ENCODE measurements at places on chromosomes 6 and 20.

DNA sequence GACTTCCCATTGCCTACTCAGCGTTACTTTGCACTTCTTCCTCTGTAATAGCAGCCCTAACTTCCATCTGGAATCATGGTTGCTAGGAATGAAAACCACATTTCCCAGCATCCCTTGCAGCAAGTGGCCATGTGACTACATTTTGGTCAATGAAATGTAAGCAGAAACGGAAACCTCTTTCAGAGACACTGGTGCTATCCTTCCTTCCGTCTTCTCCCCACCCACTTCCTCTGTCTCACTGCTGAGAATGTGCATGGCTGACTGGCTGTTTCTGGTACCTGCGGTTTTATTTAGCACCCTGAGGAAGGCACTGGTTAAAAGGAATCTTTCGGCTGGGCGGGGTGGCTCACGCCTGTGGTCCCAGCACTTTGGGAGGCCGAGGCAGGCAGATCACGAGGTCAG, 107.4 kb downstream of the SCML4 start:
- DNase-seq = peak; percentile 67

GRCh38 chr6:41503827-41504465, 42.2 kb upstream of the FOXP4 start:
- no peak for DNase-seq

GRCh38 chr6:32472781-32473375, 33.2 kb downstream of the HLA-DRA start:
- DNase-seq = no peak

GRCh38 chr6:152984513-152984872, 1.7 kb upstream of the FBXO5 start:
- DNase-seq = no peak

GRCh38 chr6:144351379-144352127, 66.4 kb downstream of the UTRN start:
- DNase-seq = no peak

GRCh38 chr6:42025845-42026243, 24.5 kb upstream of the TAF8 start:
- DNase-seq = no peak

DNA sequence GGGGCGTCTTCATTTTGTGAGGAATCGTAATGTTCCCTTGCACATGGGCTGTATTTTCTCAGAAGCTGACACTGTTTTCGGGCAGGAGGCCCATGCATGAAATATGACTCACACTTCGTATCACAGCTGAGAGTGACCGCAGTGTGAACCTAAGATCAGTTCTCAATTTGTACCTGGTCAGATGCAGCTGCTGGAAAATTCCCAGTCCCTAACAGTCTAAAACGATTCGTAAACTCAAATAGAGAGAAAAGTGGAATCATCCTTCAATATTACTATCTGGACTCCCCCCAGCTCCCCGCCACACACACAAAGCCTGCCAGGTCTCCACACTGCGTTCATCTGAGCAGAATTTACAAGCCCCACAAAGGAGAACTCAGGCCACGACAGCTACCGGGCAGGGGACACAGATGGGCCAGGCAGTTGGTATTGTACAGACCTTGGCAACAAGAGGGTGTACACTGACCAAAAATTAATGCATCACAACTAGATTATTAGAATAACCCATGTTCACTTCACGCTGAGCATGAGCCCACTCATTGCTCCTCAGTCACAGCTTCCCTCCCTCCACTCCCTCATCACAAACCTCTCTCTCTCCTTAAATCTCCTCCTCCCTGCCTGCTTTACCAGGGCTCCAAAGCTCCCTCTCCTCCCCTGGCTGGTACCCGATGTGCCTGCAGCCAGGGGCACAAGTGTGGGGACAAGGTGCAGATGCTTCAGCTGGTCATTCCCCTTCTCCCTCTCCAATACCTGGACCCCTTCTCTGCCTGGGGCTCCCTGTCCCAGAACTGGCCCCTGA, 488.4 kb downstream of the PREX1 start:
- DNase-seq = no peak

DNA sequence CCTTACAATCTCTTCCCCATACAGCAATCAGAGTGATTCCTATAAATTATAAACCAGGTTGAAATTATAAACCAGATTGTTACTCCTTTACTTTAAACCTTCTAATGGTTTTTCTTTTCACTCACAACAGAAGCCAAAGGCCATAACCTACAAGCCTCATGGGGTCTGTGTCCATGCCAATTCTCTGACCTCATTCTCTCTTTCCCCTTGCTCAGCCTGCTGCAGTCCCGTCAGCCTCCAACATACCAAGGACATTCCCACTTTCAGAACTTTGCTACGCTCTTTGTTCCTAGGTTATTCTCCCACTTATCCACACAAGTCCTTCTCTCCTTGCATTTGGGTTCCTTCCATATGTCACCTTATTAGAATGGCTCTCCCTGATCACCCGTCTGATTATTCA, 277.9 kb upstream of the TCF21 start:
- no peak for DNase-seq

- DNase-seq = no peak
Observed at GRCh38 chr20:87401-87800, at the start of gene DEFB125. Gene DEFB125 (plus strand): TSS chr20:87672. CDS start chr20:87710, 38 bp downstream.

DNA sequence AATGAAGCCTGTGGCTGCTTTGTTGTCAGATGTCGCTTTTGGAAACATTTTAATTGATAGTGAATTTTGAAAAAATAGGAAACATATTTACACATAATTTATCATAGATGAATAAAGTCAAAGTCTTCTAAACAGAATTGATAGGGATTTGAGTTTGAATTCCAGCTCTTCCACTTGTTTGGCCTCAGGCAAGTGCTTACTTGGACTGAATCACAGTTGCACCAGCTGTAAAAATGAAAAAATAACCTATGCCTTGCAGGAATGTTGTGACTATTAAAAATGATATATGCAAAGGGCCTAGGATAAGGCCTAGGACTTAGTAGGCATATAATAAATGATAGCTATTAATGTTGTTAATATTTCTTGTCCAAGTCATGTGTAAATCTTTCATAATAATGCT, 618.5 kb upstream of the MMS22L start:
- no peak for DNase-seq

- no peak for DNase-seq
Observed at GRCh38 chr6:84774157-84774984, 10.0 kb upstream of the TBX18 start.

DNA sequence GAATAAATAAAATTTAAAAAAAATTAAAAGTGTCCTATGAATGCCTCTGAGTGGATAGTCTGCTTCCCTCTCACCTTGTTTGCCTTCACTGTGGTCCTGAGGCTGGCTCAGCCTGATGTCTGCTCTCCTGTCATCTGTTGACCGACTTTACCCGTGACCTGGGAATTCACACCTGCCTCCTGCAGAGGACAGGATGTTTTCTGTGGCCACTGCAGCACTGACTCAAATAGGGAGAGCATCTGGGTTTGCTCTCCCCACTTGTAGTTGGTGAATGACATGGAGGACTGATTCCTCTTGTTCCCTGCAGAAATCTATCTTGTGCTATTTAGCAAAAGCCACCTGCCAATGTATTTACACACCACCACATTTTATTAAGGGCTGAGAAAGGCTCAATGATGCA, 52.4 kb upstream of the ERVFRD-1 start:
- DNase-seq = no peak

GRCh38 chr6:169970306-169970988, 219.0 kb downstream of the ERMARD start:
- DNase-seq = no peak

GRCh38 chr6:134340179-134340975, 22.5 kb upstream of the SGK1 start:
- no peak for DNase-seq

DNA sequence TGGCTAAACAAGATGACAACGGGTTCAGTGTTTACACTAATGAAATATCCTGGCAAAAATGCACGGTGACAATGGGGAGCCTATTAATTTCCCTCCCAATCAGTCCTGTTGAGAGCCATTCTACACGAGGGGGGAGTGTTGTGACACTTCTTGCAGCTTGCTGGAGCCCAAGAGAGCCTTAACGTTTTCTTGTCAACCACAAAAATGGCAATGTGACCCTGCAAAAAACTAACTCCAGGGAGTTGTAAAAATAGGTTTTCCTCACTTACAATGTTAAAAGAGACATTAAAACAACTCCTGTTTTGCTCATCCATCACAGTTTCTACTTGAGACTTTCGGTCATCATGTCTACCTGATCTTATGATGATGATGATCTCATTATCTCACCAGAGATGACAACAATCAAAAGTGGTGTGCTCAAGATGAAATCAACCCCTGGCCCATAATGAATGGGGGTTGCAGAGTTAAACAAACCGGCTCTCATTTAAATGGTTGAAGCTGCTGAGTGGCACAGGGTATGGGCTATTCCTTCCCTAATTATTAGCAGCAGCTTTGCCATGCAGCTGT, 57.9 kb downstream of the GJA10 start:
- no peak for DNase-seq

- no peak for DNase-seq
Observed at GRCh38 chr6:18102783-18103509, 19.5 kb downstream of the NHLRC1 start.

DNA sequence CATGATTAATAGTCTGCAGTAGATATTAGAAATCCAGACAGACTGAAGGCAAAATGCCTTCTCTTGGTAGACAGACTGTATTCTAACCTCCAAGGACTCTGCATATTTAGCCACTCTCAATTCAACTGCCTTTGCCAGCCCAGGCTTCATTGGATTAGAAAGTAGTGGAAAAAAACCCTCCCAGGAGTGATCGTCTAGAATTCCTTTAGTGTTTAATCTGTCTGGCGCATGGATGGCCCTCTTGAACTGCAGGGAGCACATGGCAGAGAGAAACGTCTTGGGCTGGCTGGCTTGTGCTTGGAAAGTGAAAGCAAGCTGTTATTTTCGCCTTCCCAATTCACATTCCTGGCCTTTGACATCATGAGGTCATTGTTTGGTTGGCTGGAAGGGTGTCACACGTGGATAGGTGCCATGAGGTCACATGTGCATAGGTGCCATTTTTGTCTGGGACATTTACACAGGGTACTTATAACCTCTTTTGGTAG, 30.9 kb upstream of the NEDD9 start:
- no peak for DNase-seq

DNA sequence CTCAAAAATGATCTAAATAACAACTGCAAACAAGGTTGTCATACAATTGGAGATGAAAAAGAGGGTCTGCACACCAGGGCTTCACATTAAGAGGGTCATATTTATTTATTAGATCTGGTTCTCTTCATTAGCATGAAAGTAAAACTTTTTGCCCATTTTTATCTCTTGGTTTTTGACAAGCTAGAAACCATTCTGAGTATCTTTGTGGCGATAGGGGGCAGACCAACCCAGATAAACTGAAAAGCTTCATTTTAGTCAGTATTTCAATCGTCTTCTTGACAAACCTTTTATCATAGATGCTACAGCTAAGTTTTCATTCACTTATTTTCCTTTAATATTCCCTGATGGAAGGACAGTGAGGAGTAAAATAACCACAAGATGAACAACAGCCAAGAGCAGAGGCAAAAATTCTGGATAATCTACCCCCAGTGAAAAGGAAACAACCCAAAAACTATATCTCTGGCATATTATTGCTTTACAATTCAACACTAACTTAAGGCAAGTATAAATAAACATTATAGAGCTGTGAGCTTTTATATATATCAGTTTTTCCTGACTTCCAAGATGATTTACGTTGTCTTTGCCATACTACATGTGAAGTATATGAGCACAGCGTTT, 45.2 kb downstream of the THEMIS start:
- peak; percentile 22 for DNase-seq

DNA sequence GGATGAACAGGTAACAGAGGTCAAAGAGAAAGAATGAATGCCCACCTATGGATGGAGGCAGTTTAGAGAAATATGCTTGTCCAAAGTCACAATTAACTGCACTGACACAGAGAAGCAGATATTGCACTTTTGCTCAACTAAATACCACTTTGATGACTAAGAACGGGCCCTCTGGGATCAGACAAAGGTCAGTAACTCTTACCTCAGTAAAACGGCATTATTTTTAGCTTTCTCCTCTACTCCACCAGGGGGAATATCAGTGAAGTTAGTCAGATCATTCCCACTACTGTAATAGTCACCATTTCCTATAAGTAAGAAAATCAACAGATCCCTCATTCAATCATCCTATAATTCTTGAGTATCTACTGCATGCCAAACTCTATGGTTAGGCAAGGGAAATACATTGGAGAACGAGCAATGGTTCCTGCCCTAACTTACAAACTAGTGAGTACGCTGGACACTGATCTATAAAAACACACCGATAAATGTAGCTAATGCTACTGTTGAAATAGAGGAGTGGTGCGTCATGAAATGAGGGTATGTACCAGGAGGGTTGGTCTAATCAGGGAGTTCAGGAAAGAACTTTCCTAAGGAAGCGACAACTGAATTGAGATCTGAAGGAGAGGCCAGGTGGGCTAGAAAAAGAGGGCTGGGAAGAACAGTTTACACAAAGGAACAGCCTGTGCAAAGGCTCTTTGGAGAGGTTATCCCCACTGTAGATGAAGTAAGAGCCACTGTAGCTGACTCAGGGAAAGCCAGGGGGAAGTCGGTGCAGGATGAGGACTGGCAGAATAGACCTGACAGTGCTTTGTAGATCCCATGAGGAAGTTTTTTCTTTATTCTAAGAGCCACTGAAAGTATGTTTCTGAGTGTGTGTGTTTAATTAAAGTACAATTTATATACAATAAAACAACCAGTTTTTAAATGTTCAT, 9.2 kb downstream of the ECI2 start:
- DNase-seq = no peak

GRCh38 chr6:158758941-158759479, 60.2 kb downstream of the EZR start:
- DNase-seq = no peak

GRCh38 chr20:46139266-46139889, 21.3 kb downstream of the CD40 start:
- no peak for DNase-seq

DNA sequence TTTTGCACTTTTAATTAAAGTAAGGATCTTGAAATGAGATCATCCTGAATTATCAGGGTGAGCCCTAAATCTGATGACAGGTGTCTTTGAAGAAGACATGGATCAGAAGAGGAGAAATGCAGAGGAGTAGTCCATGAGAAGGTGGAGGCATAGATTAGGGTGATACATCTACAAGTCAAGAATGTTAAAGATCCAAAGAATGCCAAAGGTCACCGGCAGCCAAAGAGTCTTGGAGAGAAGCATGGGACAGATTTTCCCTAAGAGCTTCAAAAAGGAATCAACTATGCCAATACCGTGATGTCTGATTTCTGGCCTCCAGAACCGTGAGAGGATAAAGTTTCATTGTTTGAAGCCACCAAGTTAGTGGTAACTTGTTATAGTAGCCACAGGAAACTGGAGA, 59.0 kb upstream of the THEMIS start:
- no peak for DNase-seq

- DNase-seq = no peak
Observed at GRCh38 chr6:131995917-131996316, 44.7 kb upstream of the CCN2 start.

GRCh38 chr20:58634059-58634458, 17.0 kb upstream of the STX16 start:
- DNase-seq = no peak

GRCh38 chr6:143700684-143701348, 23.1 kb downstream of the PHACTR2 start:
- no peak for DNase-seq
